ENCODE measurements at places on chromosomes 11 and 22.

DNA sequence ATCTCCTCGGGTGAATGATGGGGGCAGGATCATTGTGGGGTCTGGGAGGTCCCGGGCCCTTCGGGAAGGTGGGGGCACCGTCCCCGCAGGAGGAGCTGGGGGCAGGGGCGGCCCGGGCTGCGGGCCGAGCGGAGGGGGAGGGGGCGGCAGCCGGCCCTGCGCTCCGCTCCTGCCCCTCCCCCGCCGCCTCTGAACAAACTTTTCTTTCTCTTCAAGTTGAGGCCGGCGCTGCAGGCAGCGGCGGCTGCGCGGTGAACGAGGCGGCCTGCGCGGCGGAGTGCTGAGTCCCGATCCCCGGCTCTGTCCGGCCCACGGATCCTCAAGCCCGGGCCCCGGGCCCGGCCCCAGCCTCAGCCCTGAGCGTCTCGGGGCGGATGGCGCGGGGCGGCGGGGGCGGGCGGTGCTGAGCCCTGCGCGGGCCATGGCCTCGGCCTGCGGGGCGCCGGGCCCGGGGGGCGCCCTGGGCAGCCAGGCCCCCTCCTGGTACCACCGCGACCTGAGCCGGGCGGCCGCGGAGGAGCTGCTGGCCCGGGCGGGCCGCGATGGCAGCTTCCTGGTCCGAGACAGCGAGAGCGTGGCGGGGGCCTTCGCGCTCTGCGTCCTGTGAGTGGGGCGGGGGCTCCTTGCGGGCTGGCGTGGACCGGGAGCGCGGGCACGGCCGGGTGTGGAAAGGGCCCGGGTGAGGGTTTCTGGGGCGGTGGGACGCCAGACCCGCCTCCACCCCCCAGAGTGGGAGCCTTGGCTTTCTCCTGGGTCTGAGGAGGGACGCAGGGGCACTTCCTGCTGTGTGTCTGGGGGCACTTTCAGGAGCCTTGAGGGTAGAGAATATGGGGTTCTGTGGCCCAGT is at the start of gene INPPL1:
Gene INPPL1, plus strand, starts transcription at position 204 of the 847 bp plus-strand sequence. Its CDS starts 218 bp downstream, at position 422.
- DNase-seq: no peak

- no peak for DNase-seq
These were observed 48.4 kb upstream of the WEE1 start for GRCh38 chr11:9525116-9525515.

GRCh38 chr11:61037441-61038093 is 64.7 kb upstream of the CD5 start:
- DNase-seq: peak; percentile 57

DNA sequence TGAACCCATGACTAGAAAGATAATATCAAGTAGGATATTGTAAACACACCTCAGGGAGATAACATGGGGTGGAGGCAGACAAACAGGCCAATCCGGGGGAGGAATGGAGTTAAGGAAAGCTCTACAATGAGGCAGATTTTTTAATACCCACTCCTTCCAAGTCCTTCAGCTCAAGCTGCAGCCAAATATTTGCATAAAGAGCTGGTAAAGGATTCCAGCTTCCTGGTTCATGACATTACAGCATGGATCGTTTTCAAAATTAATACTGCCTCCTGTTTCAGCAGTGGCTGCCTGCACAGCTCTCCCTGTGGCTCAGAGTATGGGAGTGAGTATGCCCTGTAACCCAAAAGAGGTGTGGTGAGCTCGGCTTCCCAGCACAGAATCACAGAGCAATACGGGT is 5.1 kb downstream of the POU2AF3 start:
- DNase-seq: no peak

DNA sequence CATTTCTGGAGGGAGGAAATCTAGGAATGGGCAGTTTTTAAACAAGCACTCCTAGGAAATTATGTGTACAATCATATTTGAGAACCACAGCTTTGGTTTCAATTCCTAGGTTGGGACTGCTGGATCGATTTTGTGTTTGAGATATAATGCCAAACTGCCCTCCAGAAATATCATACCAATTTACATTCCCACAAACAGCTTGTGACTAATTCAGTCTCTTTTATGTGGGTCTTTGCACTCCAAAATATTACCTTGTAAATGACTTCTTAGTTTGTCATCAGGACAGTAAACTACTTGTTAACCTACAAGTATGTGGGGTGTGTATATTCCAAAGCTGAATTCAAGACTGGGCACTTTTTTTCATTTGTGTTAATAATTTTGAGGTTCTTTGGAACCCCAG is 9.8 kb upstream of the BARX2 start:
- no peak for DNase-seq

- no peak for DNase-seq
These were observed 637.5 kb upstream of the FAT3 start for GRCh38 chr11:91587131-91587530.

- no peak for DNase-seq
These were observed 821.1 kb downstream of the CNTN5 start for GRCh38 chr11:99841885-99842284.

- no peak for DNase-seq
These were observed 5.9 kb downstream of the OOSP1 start for GRCh38 chr11:59943997-59944714.

DNA sequence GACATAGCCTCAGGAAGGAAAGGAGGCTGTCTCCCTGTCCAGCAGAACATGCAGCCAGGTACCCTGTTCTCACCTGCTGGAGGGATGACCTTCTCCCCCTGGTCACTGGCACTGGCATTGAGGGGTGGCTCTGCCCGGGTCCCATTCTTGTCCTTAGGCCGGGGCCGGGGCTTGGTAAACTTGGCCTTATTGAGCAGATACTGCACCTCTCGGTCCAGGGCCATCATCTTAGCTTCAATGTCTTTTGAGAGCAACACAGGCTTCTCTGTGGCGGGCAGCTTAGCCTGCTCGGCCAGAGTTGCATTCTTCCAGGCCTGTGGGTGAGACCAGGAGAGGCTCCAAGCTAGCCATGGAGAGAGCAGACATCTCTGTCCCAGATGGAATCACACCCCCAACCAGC is 10.5 kb downstream of the HYOU1 start:
- no peak for DNase-seq

DNA sequence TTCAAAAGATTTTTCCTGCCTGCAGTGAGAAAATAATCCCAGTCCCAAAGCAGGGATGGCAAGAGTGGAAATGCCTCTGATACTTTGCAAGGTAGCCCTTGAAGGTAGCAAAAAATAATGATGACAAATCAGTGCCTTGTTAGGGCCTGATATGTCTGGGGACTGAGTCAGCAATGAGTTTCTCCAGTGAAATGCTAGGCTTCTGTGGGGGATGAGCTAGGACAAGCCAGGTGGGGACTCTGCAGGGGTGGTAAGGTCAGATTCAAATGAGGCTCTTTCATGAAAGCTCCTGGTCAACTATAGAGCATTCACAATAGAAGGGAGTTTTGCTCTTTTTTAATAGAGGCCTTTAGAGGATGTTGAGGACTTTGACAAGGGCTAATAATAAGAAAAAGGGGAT is 77.7 kb downstream of the ME3 start:
- no peak for DNase-seq

DNA sequence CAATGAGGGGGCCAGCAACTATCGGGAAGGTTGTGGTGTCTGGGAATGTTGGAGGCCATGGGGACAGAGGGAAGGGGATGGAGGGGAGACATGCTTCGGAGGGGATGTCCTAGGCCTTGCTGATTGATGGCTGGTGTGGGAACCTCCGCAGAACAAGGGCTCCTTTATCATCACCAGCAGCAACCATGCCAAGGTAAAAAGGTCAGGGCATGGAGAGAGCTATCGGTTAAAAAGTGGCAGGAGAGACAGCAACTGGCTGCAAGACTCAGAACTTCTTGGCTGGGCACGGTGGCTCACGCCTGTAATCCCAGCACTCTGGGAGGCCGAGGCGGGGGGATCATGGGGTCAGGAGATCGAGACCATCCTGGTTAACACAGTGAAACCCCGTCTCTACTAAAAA is 3.0 kb downstream of the GSTT4 start:
- DNase-seq: no peak

DNA sequence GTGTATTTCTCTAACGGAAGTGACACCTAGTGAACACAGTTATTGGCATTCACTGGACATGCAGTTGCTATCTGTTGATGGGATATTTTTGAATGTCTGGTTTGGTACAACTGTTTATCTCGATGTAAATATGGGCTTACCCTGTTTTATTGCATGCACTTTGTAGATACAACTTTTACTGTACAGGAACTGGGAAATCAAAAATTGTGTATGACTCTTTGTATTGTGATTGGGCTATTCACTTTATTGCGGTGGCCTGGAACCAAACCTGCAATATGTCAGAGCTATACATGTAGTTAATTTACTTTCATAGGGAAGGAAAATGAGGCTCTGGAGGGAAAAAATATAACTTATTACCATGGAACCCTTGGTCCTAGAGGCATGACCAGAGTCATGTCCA is 380.7 kb upstream of the KIRREL3 start:
- no peak for DNase-seq

DNA sequence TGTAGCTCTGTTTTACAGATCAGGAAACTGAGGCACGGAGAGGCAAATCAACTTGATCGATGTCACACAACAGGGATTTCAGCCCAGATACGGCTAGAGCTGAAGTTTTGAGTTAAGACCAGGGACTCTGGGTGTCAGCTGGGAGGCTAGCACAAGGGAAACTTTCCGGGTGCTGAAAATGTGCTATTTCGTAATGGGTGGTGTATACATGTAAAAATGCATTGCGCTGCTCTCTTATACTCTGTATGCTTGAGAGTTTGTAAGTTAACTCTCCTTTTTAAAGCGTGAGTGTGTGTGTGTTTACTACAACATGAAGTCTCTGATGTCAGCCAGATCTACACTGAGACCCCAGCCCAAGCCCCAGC is 227.6 kb downstream of the MN1 start:
- DNase-seq: no peak

GRCh38 chr22:19744350-19745006 is 16.1 kb upstream of the TBX1 start:
- DNase-seq: no peak

GRCh38 chr22:37330200-37331033 is 48.1 kb downstream of the CYTH4 start:
- peak; percentile 43 for DNase-seq

DNA sequence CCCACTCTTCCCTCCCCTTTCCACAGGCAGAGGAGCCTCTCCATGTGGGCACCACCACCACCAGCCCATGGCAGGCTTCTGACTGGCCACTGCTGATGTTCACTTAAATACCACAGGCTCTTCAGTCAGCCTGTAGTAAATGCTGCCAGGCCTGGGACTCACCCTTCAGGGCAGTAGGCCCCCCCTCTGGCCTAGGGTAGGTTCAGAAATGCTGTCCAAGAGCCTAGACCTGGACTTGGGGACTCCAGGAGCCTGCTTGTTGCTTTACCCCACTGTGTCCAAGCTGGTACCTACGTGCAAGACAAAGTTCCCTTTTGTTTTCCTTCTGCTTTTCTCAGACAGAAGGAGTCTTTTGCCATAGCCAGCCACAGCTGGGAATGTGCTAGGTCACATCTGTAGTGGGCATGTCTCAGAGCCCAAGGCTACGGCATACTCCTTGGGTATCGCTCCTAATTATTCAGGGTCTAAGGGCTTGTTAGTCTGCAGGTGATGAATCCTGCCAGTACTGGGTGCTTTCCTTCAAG is 38.6 kb downstream of the TMEM135 start:
- no peak for DNase-seq

DNA sequence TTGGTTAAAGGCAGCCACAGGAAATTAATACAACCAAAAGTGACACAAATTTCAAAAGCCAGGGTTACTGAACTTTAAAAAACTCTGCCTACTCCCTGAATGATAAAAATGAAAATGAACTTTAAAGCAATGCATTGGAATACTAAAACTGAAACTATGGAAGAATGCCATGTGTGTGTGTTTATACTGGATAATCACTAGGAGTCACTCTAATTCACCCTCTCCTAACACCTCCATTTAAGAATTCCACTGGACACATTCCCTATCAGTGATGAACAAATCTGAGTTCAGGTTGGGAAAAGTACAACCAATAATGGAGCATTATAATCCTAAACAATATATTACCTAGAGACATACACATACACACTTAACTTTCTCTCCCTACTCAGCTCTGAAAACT is 27.5 kb upstream of the PLAAT3 start:
- no peak for DNase-seq

DNA sequence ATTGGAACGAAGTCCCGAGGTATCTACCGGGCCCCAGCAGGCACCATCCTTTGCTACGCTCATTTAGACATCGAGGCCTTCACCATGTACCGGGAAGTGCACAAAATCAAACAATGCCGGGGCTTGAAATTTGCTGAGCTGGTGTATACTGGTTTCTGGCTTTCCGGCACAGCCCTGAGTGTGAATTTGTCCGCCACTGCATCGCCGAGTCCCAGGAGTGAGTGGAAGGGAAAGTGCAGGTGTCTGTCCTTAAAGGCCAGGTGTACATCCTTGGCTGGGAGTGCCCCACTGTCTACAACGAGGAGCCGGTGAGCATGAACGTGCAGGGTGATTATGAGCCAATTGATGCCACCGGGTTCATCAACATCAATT is 158.8 kb upstream of the GUCY1A2 start:
- no peak for DNase-seq

GRCh38 chr22:49749885-49750510 is 77.7 kb downstream of the BRD1 start:
- DNase-seq: no peak

GRCh38 chr11:115164774-115165173 is 339.4 kb downstream of the CADM1 start:
- DNase-seq: no peak

GRCh38 chr22:26642465-26643417 is 14.6 kb upstream of the MIAT start:
- DNase-seq: no peak

DNA sequence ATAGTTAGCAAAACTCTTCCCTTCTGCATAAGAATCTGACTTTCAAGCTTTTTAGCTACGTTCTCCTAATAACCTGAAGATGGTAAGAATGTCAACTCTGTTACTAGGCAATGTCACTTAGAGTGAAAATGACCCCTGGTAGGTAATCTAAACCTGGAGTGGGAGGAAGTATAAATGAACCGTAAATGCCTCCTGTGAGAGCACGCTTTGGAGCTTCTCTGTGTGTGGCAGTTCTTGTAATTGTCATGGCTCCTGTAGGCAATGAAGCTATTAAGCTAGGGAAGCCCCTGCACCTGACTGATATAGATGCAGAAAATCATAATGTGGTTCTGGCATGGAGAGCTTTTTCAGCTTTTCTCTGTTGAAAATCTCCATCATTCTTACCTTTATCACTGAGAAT is 29.4 kb downstream of the CALCA start:
- DNase-seq: no peak

GRCh38 chr11:126945319-126945718 is 55.3 kb downstream of the KIRREL3 start:
- DNase-seq: no peak

- DNase-seq: no peak
These were observed 18.5 kb upstream of the MPPED1 start for GRCh38 chr22:43393132-43393843.

GRCh38 chr11:119671561-119672015 is 57.4 kb downstream of the NECTIN1 start:
- peak; percentile 87 for DNase-seq

- no peak for DNase-seq
These were observed 25.6 kb upstream of the RRM1 start for GRCh38 chr11:4068962-4069361.

Data from dorsolateral prefrontal cortex (tissue), 122 donors.